ENCODE measurements at places on chromosomes 5 and 9.

DNA sequence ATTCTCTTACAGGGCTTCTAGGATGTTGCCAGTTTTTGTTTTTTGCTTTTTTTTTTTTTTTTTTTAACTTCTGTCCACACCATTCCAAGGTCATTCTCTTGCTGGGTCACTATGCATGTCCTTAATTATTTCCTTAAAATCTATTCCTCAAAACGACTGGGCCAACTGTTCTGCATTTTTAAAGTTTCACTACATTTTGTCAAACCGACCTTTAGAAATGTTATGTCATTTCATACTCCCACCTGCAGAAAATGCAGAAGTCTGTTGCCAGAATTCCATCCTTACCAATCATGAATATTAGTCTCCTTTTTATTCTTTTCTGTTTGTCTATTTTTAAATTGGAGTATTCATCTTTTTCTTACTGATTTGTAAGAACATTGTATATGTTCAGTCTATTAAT, 295.5 kb downstream of the ZSWIM6 start:
- DNase-seq: no peak

DNA sequence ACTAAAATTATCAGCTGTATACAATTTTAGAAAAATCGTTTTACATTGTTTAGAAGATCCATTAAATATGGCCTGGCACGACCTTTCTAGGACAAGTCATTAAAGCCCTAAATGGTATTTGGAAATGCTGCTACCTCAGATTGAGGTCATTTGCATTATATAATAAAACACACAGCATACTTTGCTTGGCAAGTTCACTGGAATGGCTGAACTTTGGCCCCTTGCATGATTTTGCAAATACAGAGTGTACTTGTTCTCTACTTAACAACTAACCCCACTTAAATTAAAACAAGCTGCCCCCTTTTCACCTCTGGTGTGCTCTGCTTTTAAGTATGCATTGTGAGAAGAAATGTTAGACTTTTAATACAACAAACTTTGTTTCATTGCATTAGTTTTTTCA, 860.1 kb downstream of the PTPRD start:
- DNase-seq: no peak

GRCh38 chr5:982377-983237, 26.0 kb upstream of the NKD2 start:
- DNase-seq: no peak

- no peak for DNase-seq
Observed at GRCh38 chr5:62731022-62731421, 152.4 kb downstream of the LRRC70 start.

GRCh38 chr5:178547753-178548415, 42.3 kb downstream of the COL23A1 start:
- no peak for DNase-seq

GRCh38 chr5:174563899-174564298, 160.5 kb upstream of the MSX2 start:
- no peak for DNase-seq

- no peak for DNase-seq
Observed at GRCh38 chr5:139638090-139638735, 9.9 kb upstream of the CXXC5 start.

GRCh38 chr9:111212874-111213273, 117.2 kb downstream of the OR2K2 start:
- DNase-seq: no peak

DNA sequence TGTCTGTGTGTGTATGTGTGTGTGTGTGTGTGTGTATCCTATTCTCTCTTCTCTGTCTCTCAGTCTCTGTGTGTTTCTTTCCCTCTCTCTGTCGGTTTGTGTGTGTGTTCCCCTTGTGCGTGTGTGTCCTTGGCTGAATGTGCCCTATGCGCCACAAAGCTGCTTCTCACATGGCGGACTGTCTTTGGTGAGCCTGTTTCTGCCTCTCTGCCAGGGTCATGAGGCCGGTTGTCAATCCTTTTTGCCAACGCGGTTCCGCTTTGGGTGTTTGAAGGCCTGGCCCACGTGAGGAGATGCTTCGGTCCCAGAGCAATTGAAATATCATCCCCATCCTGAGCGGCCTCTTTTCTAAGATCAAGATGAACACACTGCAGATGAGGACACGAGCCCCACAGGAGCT, 476.0 kb downstream of the SPATA31A7 start:
- DNase-seq: no peak

GRCh38 chr5:129216001-129216400, 121.5 kb downstream of the ISOC1 start:
- no peak for DNase-seq

- no peak for DNase-seq
Observed at GRCh38 chr9:135165003-135165711, 77.7 kb downstream of the OLFM1 start.

GRCh38 chr5:54702470-54702869, 184.9 kb downstream of the SNX18 start:
- DNase-seq: no peak

All from HS-27A (cell line).